Cortex of kidney (tissue), 1 donor: ENCODE measurements at places on chromosomes 13 and 19.

- DNase-seq: no peak
These were observed 5.1 kb upstream of the EPS8L1 start for GRCh38 chr19:55070466-55071128.

- DNase-seq: no peak
These were observed 78.7 kb downstream of the SHISA2 start for GRCh38 chr13:25973085-25973484.

DNA sequence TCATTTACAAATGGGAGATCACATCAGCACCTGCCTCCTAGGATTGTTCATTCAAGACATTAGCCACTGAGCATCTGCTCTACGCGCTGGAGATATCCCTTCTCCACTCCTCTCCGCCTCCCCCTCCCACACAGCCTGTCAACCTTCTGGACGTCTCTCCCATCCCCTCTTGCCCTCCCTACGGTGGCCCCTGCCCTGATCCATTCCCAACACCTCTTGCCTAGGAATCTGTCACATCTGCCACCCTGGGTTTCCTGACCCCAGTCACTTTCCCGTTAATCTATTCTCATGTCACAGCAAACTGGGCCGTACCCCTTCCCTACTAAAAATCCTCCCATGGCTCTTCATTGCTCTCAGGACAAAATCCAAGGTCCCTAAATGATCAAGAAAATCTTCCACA, 10.3 kb downstream of the DYRK1B start:
- DNase-seq: no peak

DNA sequence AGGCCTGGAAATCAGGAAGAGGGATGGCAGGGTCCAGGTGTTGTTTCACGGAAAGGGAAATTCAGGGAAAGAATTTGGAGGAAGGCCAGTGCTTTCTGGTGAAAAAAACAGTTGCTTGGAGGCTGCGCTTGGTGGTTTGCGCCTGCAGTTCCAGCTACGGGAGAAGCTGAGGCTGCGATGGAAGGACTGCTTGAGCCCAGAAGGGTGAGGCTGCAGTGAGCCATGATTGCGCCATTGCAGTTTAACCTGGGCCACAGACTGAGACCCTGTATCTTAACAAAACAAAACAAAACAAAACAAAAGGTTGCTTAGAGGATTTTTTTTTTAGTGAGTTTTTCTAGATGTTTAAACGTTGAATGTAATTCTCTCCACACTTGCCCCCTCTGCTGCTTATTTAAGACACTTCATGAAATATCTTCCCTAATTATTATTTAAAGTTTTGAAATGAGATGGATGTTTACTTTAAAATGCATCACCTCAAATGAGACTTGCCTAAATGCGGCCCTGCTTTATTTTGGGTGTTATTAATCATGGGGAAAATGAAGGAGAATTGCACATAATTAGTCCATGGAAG, 75.4 kb upstream of the TRPC4 start:
- no peak for DNase-seq

GRCh38 chr19:3642987-3643673, 16.5 kb upstream of the CACTIN start:
- DNase-seq: no peak

GRCh38 chr13:105634059-105634458, 901.4 kb downstream of the EFNB2 start:
- no peak for DNase-seq
